Stimulated activated CD4-positive, alpha-beta T cell treated with anti-CD3 and anti-CD28 coated beads, TNF-alpha, amount 100 ng/mL, for 1 hour (primary cell): ENCODE measurements at places on chromosomes 2 and 18.

DNA sequence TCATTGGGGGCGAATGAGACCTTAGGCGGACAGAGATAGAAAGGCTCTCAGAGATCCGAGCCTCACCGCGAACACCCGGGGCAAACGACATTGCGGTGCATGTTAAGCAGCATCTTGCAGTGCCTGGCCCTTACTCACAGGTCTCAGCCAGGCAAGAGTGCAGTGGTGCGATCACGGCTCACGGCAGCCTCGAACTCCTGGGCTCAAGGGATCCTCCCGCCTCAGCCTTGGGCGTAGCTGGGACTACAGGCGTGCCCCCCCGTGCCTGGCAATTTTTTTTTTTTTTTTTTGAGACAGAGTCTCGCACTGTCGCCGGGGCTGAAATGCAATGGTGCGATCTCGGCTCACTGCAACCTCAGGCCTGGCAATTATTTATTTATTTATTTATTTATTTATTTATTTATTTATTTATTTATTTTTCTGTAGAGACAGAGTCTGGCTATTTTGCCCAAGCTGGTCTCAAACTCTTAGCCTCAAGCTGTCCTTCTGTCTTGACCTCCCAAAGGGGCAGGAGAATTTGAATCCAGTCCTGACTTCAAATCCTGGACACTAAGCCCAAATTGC, 1.3 kb downstream of the LAMA3 start:
- DNase-seq = no peak

- no peak for DNase-seq
These were observed 432.4 kb upstream of the MYT1L start for GRCh38 chr2:2763351-2764000.

GRCh38 chr18:54671291-54671881, 80.3 kb downstream of the DYNAP start:
- no peak for DNase-seq

GRCh38 chr2:105610576-105611332, 134.0 kb upstream of the NCK2 start:
- DNase-seq = no peak

DNA sequence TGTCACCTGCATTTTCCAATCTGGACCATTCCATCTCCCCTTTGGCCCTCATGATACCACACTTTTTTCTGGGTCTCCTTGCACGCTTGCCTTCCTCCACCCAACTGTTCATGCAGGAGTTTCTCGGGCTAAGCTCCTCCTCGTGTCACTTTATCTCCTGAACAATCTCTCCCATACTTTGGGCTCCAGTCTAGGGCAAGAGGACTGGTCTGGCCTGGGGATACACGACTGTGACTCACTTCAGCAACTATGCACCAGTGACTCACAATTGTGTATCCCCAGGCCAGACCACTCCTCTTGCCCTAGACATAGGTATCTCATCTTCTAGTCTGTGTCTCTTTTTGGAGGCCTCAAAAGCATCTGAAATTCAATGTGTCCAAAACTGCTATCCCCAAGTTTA, 149.4 kb upstream of the PTPRM start:
- DNase-seq = no peak

- no peak for DNase-seq
These were observed 708 bp downstream of the AGXT start for GRCh38 chr2:240869109-240869955.

DNA sequence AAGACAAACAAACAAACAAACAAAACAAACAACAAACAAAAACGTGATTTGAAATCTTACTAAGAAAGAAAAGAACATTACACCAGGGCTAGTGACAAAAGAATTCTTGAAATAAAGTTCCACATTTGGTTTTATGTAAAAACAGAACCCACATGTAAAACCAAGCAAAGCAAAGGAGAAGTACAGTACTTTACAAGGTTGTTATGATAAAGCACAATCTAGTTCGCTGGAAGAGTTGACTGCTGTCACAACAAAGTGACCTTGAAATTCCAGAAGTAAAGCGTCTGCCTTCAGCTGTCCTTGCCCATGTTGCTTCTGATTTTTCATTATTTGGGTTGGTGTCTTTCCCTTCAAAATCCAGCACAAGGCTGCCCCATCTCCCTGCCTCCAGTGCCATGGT, 94.8 kb upstream of the CYRIA start:
- no peak for DNase-seq

- DNase-seq = no peak
These were observed 42.7 kb downstream of the COLEC12 start for GRCh38 chr18:457521-458412.

GRCh38 chr2:221641181-221641871, 69.2 kb upstream of the EPHA4 start:
- DNase-seq = no peak

GRCh38 chr2:140630557-140630956, 1500.3 kb downstream of the LRP1B start:
- no peak for DNase-seq

DNA sequence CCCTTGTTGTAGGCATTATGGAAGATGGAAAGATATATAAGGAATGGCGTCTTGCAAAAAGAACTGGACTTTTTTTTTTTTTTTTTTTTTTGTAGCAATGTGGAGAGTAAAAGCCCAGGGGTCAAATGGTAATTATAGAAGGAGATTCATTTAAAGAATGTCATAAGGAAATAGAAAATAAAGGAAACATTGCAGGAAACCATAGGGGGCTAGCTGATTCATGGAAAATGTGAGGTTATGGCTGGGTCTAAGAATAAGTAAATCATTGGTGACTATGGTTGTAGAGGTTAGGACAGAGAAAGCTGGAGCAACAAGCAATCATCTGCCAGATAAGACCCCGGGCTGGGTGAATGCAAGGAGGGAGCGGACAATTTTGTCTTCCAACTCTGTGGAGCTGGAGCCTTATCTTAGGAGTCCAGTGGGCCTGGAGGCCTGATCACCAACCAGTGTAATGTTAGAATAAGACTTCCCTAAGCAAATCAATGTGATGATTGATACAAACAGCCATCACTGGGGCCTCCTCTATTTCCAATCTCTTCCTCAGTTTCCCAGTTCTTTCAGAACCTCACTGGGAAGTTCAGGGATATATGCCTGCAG, 201.2 kb upstream of the TNP1 start:
- no peak for DNase-seq

GRCh38 chr2:14690926-14691325, 58.4 kb downstream of the LRATD1 start:
- no peak for DNase-seq

- DNase-seq = no peak
These were observed 166.6 kb upstream of the SPRED2 start for GRCh38 chr2:65598996-65599395.

DNA sequence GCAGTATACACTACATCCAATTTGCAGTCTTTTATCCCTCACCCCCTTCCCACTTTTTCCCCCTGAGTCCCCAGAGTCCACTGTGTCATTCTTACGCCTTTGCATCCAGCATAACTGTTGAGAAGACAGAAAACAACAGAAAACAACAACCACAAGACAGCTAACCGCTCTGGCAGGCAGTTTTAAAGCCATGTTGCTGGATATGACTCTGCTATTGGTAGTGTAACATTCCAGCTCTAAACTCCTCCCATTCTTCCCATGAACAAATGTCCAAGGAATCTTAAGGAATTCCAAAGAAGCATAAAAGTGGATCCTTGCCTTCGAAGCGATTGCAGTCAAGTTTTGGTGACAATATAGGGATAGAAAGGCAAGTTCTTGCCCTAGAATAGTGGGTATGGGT, 599.1 kb downstream of the NYAP2 start:
- no peak for DNase-seq

DNA sequence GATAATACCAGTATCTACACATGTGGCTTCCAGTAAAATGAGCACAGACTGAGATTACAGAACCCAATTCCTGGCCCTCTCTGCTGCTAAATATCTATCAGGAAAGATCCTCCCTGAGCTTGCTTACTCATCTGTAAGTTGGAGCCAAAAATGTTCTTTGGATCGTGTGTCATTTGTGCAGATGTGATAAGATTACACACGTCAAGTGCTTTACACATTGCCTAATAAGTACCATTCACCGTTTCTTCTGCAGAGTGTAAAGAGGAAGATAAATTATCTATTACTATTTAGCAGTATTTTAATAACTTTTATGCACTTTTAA, 23.2 kb upstream of the SLC20A1 start:
- DNase-seq = no peak

- no peak for DNase-seq
These were observed 89.5 kb downstream of the SMAD7 start for GRCh38 chr18:48861181-48861708.

DNA sequence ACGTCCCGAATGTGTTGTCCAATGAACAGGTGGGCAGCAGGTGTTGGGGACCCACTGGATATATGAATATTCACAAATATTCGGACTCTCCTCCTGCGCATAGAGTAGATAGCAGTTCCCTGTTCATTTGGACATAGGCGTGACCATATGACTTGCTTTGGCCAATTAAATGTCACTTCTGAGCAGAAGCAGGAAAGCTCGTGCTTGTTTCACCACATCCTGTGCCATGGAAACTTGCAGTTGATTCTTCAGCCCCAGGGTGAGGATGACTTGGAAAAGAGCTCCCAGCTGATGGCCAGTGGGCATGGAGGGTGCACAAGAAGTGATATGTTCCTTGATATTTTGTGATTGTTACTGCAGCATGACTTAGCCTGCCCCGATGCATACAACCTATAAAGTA, 52.6 kb downstream of the PTPRM start:
- DNase-seq = no peak

- DNase-seq = no peak
These were observed 79.2 kb upstream of the PXDN start for GRCh38 chr2:1823187-1824169.

DNA sequence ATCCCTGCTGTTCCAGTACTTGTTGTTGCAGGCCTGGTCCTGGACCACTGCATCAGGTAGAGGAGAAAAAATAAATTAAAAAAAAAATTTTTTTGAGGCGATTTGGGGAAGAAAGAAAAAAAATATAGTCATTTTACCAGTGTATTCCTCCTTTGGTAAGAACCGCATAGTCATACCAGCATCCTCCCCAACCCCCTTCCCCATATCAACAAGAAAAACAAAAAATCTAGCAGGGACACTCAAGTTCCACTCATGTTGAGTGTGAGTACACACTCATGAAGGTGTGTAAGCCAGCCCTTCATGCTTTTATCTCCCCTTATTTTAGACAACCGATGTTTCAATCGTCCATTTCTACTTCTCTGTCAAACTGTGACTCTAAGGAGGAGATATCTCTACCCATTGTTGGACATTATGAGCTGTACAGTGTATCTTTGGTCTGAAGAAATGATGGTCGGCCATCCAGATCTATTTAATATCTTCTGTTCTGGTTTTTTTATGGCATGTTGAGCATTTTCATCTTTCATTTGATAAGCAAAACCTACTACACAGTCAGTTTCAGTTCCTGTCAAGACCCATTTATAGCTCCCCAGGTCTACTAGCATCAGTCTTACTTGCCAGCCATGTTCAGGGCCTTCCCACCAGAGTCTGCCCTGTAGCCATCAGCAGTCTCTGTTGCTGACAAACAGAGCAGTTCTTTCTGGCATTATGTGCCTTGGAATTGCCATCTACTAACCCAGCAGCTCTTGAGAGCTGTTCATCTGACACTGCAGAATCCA, 20.0 kb downstream of the ELP2 start:
- no peak for DNase-seq

GRCh38 chr18:10025711-10026670, 112.2 kb downstream of the VAPA start:
- DNase-seq = no peak

DNA sequence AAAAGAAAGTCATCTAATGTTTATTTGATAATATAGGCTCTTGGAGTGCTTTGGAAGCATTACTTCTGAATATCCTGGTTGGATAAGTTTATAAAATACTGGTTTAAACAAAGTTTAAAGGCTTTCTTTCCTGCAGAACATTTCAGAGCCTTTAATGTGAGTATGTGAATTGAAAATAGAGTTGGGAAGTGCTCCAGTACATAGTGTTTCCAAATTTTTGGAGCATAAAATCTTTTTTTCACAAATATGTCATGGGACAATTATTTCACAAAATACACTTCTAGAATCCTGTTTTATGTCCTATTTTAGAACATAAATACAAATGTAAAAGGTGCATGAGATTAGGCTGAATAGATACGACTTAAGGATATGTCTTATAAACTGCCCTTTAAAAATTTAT, 158.9 kb upstream of the HNRNPA3 start:
- no peak for DNase-seq

- DNase-seq = no peak
These were observed 102.3 kb downstream of the RAPH1 start for GRCh38 chr2:203432811-203433210.
